Nasal cavity respiratory epithelium epithelial cell of viscerocranial mucosa (primary cell): ENCODE measurements at places on chromosomes 2 and 18. TPM values are rescaled to one million over a fixed set of nuclear protein-coding genes. Genes with fewer than 3 reads are reported as not detected.

CDK5R2 gene
- 0.07 TPM in 1 of 2 replicates, not detected in the other for total RNA-seq

ZNF804A gene
- total RNA-seq = not detected in 2 replicates

CCDC85A gene
- 0.07 TPM in 1 of 2 replicates, not detected in the other for total RNA-seq

ZNF532 gene
- total RNA-seq = 46.1 and 59.9 TPM in 2 replicates

UGT1A4 gene
- under 0.01 and 1.8 TPM in 2 replicates for total RNA-seq

DSG1 gene
- total RNA-seq = 0.07 and 4.4 TPM in 2 replicates

TCF4 gene
- total RNA-seq = 3.4 and 14.5 TPM in 2 replicates

PDE11A gene
- total RNA-seq = 0.07 TPM in 1 of 2 replicates, not detected in the other

CLK1 gene
- 77.2 and 105 TPM in 2 replicates for total RNA-seq

OST4 gene
- 254 and 377 TPM in 2 replicates for total RNA-seq

CXCR2 gene
- total RNA-seq = under 0.01 and 0.28 TPM in 2 replicates

DNAH6 gene
- 0.14 TPM in 1 of 2 replicates, not detected in the other for total RNA-seq

LDLRAD4 gene
- 0.85 TPM in 1 of 2 replicates, not detected in the other for total RNA-seq

CCL20 gene
- total RNA-seq = 2.1 and 33.9 TPM in 2 replicates

CD207 gene
- total RNA-seq = not detected in 2 replicates

ARHGAP15 gene
- 0.07 TPM in 1 of 2 replicates, not detected in the other for total RNA-seq
